ENCODE measurements at places on chromosomes 16 and 17.
A peak's percentile ranks its signal among the peaks of the same experiment; 100 is the strongest.

DNA sequence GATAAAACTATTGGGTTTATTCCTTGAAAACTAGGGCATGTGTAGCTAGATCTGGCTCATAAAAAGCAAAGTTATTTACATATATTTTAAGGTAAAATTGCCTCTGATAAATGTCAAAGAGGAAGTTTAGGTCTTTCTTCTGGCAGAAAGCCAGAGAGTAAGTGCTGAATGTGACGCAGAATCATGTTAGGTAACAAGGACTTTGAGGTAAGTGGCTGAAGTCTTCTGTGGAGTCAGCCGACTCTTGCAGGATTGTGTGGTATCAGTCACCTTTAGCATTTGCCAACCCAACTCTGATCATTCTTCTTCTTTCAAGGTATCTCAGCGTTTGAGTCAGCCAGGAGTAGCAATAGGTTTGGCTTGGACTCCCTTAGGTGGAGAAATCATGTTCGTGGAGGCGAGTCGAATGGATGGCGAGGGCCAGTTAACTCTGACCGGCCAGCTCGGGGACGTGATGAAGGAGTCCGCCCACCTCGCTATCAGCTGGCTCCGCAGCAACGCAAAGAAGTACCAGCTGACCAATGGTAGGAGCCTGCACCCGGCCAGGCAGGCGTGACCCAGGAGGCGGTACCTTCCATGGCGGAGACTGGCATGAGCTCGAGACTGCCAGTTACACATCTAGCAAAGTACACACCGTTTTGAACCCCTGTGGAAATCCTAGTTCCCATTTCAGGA is 37.9 kb downstream of the SIAH1 start:
- no peak for DNase-seq

DNA sequence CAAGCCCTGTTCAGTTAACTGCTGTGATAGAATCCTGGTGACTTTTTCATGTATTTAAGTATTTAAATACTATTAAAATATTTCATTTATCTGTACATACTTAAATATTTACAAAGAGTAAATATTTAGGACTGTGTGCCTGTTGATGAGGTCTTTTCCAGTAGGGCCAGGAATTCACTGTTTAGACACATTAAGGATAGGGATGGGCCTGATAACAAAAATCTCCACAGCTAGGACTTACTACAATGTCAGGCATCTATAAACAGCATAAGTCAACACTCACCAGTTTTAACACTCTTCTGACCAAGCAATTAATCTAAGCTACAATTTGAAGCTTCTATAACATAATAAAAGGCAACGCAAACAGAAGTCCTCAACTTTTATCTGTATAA is 47.6 kb downstream of the MARVELD3 start:
- no peak for DNase-seq

DNA sequence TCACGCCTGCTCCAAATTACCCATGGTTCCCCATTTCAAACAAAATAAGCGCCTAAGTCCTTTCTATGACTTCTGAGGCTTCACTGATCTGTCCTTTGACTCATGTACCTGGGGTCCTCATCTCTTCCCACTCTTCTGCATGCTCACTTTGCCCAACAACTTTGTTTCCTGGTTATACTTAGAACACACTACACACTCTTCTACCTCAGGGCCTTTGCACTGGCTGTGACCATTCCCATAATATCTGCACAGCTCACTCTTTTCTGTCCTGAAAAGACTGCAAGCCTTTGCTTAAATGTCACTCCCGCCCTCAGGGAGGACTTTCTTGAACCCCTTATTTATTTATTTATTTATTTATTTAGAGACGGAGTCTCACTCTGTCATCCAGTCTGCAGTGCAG is 14.1 kb downstream of the CDH1 start:
- no peak for DNase-seq

DNA sequence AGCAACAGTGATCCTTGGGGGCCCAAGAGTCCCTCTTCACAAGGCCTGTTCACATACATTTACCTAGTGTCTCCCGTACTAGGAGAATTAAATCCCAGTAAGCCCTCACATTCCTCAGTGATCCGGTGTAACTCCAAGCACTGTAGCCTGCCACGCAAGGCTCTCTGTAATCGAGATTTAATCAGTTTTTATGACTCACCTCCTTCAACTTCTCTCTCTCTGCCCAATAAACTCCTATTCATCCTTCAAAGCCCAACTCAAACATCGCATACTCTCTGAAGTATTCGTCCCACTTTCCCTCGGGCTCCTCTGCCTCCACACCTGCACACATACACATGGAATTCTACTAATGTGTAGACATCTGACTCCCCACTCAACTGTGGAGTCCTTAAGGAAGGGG is 141.8 kb downstream of the CMIP start:
- DNase-seq, result peak; percentile 93

GRCh38 chr16:50574745-50575136 is 26.5 kb downstream of the NKD1 start:
- no peak for DNase-seq

DNA sequence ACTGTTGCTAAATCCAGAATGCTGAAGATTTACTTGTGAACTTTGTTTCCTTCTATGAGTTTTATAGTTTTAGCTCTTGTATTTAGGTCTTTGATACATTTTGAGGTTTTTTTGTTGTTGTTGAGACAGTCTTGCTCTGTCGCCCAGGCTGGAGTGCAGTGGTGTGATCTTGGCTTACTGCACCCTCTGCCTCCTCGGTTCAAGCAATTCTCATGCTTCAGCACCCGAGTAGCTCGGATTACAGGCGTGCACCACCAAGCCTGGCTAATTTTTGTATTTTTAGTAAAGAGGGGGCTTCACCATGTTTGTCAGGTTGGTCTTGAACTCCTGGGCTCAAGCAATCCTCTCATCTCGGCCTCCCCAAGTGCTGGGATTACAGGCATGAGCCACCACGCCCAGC is 14.4 kb downstream of the TENT4B start:
- DNase-seq, result no peak
